Mucosa of gallbladder (tissue), 1 donor: ENCODE measurements at places on chromosomes 4 and X. TPM values are rescaled to one million over a fixed set of nuclear protein-coding genes. Genes with fewer than 3 reads are reported as not detected.

FAAH2 gene
- 5.1 TPM for total RNA-seq

GRCh38 chrX:1248331-1249061 is 20.1 kb upstream of the CSF2RA start:
- no peak for DNase-seq

DNA sequence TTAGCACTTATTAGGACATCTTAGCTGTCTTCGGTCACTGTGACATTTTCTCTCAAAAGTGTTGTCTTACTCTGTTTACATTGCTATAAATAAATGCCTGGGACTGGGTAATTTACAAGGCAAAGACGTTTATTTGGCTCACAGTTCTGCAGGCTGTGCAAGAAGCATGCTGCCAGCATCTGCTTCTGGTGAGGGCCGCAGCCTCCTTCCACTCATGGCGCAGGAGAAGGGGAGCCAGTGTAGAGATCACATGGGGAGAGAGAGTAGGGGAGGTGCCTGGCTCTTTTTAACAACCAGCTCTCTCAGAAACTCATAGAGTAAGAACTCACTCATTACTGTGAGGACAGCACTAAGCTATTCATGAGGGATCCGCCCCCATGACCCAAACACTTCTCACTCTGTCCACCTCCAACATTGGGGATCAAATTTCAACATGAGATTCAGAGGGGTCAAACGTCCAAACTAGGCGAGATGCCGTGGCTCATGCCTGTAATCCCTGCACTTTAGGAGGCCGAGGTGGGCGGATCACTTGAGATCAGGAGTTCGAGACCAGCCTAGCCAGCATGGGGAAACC is 43.5 kb upstream of the HERC6 start:
- peak; percentile 15 for DNase-seq

DNA sequence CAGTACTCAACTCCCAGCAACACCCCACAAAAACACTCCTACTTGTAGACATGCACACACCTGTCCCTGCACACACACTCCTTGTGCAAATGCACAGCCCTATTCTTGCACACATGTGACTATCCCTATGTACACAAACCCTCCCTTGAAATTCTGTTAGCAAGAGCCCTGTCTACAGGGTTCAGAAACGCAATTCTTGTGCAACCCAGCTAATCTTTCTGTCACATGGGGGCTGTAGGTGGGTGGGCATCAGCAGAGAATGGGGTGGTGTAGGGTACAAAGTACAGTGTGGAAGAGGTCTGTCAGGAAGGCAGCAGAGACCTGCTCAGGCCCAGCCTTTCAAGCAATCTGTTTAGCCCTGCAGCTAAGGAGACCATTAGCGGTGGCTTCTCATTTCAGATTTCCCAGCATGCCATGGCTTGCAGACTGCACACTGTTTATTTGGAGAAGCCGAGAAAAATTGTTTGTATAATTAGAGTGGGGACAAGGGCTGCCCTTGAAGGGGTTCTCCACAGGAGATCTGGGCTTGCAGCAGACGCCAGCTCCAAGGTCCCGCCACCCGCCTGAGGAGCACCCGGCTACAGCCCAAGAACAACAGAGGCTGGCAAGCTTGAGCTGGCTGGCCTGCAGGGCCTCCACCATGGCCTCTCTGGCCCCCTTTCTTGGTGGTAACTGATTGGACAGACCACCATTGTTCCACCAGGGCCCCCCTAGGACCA is 144.0 kb upstream of the PJA1 start:
- no peak for DNase-seq

- DNase-seq: no peak
Observed at GRCh38 chr4:142128529-142128928, 492.1 kb downstream of the IL15 start.
